NCI-H774 (cell line): ENCODE measurements at places on chromosomes 12 and 14.

DNA sequence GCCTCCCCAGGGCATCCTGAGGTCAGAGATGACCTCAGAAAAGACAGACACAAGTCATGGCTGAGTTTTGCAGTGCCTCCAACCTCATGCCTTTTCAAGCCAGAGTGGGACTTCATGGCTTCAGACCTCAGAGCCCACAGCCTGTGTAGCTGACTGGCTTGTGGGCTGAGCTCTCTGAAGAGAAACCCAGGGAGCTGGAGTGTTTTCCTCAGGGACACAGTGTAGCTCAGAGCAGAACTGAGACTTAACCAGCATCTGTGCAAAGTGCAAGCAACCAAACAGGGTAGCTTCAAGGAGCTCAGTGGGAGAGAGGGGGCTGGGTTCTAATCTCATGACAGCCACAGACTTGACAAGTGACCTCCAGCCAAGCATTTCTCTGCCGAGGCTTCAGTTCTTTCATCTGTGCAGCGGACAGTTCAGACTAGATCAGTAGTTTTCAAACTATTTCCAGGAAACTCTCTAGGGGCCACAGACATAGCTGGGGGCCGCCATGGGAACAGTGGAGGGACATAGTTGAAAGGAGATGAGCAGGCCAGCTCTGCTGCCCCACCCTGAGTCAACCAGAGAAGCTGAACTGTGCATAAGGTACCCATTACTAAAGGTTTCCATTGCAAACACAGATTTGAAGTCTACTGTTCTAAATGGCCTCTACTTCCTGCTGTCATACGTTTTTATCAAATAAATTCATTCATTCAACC lies 80.0 kb downstream of the LGMN start:
- DNase-seq = no peak

- no peak for DNase-seq
Measured at GRCh38 chr12:48051681-48052080, 47.4 kb upstream of the COL2A1 start.

DNA sequence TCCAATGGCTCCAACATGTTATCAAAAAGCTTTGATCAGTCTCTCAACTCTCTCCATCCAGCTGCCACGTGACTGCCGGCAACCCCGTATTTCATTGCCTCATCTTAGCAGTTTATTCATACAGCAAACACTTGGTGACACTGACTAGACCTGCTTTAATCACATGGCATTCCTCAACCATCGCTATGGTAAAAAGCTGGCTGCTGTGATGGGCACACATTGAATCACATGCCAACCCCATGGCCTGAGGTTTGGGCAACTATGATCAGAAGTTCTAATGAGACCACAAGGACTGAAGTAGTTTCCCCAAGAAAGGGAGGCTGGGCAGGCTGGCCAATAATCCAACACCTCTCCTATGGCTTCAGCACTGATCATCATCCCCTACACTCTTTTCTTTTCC lies 40.6 kb upstream of the TAS2R42 start:
- no peak for DNase-seq

GRCh38 chr14:96204151-96205058 lies at the start of gene BDKRB2:
TSS of gene BDKRB2 (plus strand) at chr14:96204839. CDS start at chr14:96237108, 32,269 bp downstream.
- peak; percentile 80 for DNase-seq

DNA sequence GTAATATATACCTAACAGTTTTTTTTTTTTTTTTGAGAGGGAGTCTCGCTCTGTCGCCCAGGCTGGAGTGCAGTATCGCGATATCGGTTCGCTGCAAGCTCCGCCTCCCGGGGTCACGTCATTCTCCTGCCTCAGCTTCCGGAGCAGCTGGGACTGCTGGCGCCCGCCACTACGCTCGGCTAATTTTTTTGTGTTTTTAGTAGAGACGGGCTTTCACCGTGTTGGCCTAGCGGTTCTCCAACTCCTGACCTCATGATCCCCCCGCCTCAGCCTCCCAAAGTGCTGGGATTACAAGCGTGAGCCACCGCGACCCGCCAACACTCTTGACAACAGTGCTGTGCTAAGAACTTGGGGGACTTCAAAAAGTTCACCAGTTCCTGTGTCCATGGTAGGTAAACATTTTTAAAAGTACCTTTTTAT lies 63.5 kb downstream of the FOXG1 start:
- DNase-seq = no peak

DNA sequence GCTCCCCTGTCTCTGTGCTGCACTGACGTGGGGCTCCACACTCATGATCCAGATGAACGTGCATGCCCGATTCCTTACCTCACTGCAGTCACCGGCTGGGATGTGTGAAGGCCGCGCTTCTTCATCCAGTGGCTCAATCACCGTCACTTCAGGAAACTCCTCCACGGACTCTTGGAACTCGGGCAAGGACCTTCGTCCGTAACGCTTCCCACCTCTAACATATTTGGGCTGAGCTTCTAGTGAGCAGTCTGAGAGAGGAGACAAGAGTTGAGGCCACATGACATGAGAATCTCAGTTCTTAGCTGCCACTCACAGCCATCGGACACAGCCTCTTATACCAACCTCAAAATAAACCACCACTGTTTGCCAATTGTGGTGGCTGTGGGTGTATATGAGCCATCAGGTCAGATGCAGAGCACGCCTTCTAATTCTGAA lies 38.3 kb downstream of the NIN start:
- no peak for DNase-seq

GRCh38 chr14:44353805-44354204 lies 153.3 kb downstream of the FSCB start:
- no peak for DNase-seq

DNA sequence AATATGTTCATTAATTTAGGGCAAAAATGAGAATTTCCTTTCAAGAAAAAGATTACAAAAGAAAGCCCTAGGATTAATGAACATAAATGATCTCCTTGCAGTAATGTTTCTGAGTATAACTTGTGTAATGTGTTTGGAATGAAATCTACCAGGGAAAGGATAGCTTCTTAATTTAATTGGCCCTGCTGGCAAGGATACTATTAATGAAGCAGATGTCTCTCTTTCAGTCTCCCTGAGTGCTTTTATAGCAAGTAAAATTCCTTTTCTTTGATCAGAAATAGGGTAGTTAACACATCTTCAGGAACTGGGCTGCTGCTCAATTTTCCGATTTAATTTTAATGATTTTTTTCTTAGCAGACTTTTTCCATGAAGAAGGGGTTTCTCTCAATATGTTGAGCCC lies 379.4 kb upstream of the PDE3A start:
- no peak for DNase-seq

DNA sequence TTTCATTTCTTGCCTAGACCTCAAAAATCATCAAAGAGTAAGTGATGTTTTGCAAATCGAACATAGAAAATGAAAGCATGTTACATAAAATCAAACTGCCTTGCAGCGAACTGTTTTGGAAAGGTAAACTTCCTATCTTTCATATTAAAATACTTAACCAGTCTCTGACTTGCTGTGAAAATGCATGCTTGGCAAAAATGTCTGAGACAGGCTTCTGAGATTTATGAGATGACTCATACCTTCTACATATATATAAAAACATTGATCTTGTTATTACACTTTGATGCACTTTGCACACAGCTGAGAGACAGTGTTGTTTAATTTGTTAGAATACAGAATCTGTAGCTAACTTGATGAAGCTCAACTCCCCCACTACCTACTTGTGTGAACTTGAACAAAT lies 179.1 kb downstream of the KITLG start:
- DNase-seq = no peak
